ENCODE measurements at places on chromosomes 3 and 15.

DNA sequence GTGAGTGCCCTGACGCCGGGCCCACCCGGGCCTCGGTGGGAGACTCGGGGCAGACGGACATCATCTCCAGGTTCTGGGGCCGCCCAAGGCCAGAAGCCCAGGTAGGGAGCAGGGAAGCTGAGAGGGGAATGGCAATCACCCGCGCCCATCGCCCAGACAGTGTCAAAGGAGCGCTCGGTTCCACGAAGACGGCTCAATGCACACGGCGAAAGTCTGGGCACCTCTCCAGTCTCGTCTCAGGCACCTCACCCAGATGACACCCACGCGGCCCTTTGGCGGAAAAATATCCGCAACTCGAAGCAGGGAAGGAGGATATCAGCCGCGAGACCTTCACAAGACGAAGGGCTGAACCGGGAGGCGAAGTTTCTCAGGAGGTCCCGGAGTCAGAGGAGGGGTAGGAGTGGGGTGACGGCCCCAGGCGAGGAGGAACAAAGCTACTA is 916 bp downstream of the IL17RD start:
- no peak for DNase-seq

GRCh38 chr3:72487946-72488737 is 360.1 kb downstream of the SHQ1 start:
- DNase-seq: no peak

DNA sequence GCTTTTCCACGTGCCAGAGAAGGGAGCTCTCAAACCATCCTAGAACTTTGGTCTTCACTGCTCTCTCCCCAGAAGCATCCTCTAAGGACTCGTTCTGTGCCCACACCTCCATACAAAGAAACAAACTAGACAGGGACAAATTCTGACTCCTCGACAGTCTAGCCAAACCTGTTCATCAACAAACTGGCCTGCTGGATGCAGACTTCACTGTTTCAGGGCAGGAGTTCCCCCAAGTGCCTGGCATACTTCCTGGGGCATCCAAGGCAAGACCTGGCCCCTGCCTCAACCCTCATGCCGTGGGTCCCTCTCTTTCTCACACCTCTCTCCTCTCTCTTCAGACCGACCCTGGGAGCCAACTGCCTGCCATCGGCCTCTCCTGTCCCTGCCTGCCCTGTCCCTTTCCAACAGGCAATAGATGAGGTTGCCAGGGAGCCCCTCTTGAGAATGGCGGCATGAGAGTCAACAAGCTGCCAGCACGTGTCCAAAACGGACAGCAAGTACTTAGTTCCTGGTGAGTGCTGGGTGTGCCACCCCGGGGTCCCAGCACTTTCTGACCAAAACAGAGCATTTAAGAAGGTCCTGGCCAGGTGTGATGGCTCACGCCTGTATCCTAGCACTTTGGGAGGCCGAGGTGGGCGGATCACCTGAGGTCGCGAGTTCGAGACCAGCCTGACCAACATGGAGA is 79.1 kb upstream of the HES1 start:
- no peak for DNase-seq

GRCh38 chr3:115800489-115801075 is 177.3 kb downstream of the GAP43 start:
- no peak for DNase-seq

GRCh38 chr3:175398676-175399075 is 539.5 kb downstream of the NAALADL2 start:
- no peak for DNase-seq

- DNase-seq: no peak
These were observed 185.9 kb upstream of the LINGO1 start for GRCh38 chr15:77818484-77819047.

DNA sequence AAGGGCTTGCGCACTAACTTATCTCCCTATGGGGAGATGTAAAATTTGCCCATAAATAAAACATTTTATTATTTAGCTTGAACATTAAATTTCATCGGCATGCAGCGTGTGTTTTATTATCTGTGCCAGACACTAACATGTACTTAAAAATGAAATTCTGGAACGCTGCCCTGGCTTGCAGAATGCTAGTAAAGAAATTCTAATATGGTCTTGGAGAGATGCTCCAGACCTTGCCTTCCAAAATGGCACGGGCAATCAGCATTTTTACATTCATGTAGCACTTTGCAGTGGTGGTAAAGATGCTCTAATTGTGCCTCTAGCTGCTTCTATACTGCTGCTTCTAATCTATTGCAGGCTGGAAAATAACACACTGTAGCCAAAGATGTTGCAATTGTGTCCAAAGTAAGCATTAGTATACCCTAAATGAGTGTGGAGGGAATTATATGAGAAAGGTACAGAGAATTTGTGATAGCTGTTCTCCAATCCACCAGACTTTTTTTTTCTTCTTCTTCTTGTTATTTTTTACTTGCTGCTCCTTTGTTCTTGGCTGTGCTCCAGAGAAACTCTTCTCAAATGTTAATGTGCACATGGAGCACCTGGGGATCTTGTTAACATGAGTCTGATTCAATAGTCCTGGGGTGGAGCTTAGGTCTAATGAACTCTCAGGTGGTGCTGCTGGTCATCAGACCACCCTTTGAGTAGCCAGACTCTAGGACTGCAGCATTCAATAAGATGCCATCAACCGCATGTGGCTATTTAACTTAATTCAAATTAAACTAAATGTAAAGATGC is 47.3 kb downstream of the CRABP1 start:
- DNase-seq: no peak

All from G401 (cell line).